ENCODE measurements at places on chromosomes 16 and 17.

GRCh38 chr17:72406498-72406897, 285.7 kb downstream of the SOX9 start:
- DNase-seq: no peak

GRCh38 chr16:11094857-11095565, 150.6 kb downstream of the CLEC16A start:
- no peak for DNase-seq

GRCh38 chr17:78803186-78803845, 21.2 kb upstream of the CYTH1 start:
- DNase-seq: no peak

GRCh38 chr17:47199627-47200324, 9.4 kb upstream of the MYL4 start:
- DNase-seq: no peak

GRCh38 chr16:30680326-30680725, 18.6 kb upstream of the SRCAP start:
- no peak for DNase-seq

GRCh38 chr16:82630688-82631087, 3.9 kb downstream of the CDH13 start:
- no peak for DNase-seq

Data from left lung (tissue), 14 donors.